ENCODE measurements at places on chromosomes 5 and 9.
A peak's percentile ranks its signal among the peaks of the same experiment; 100 is the strongest.

- no peak for DNase-seq
Measured at GRCh38 chr5:59786334-59786805, 107.2 kb downstream of the PDE4D start.

DNA sequence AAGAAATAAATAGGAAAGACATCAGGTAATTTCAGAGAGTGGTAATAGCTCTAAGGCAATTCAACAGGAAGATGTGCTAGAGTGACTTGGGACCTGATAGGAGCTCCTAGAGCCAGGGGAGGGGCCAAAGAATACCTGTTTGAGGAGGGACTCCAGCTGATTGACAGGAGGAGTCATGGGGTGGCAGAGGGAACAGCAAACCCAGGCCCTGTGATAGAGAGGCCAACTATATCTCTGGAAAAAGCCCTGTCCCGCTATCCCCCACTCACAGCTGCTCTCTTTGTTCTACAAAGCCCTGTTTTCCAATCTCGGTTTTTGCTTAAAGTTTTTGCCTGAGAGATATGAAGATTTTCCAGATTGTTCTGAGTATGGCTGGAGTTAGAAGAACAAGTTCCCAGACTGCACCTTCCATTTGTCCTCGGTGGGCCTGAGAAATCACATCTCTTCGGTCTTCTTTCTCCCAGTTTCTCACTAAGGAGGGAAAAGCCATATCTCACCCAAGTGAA lies 9.0 kb upstream of the NSD1 start:
- DNase-seq: no peak

- DNase-seq: no peak
Measured at GRCh38 chr5:36741128-36741527, 134.7 kb downstream of the SLC1A3 start.

GRCh38 chr5:107531308-107531707 lies 139.4 kb downstream of the EFNA5 start:
- DNase-seq: no peak

DNA sequence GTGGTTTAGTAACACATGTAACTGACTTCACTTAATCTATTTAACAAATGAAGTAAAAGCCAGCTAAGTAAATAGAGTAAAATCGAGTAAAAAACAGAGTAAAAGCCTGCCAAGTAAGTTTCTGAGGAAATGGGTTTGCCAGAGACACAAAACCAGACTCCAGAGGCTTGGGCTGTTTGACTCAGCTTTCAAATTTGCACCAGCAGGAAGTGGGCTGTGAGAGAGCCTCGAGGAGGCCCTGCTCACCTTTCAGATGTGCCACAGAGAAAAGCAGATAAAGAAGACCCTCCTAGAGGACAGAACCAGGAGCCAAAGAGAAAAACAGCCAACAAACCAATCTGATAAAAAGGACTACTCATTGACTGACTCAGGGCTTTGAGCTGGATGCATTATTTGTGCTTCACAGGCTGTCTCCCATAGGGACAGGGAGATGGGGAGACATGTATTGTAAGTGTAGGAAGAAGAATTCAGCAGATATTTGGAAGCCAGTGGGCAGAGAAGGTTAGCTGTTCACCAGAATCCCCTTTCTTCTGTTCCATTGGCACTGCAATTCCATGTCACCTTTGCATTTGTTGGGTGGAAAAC lies 14.4 kb upstream of the AMACR start:
- DNase-seq: no peak

- no peak for DNase-seq
Measured at GRCh38 chr5:143199161-143199560, 204.3 kb downstream of the NR3C1 start.

GRCh38 chr9:87725900-87726709 lies at the start of gene CTSL:
TSS of gene CTSL (plus strand) at chr9:87726119. CDS start at chr9:87727604, 1,485 bp downstream.
- peak; percentile 76 for DNase-seq

DNA sequence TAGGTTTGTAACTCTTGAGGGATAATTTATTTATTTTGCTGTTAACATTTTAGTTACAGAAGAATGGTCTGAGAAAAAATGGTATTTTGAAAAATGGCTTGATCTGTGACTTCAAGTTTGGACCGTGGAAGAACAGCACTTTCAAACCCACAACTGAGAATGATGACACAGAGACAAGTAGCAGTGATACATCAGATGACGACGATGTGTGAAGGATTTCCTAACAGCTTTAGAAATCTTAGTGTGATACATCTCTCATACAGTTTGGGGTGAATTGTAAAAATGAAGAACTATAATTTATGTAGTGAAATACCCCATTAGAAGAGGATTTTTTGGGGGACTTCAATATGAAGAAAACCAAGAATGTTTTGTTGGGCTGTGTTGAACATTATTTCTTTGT lies 88.7 kb downstream of the GPBP1 start:
- DNase-seq: no peak

GRCh38 chr5:145946112-145946861 lies 9.9 kb downstream of the SH3RF2 start:
- peak; percentile 77 for DNase-seq

DNA sequence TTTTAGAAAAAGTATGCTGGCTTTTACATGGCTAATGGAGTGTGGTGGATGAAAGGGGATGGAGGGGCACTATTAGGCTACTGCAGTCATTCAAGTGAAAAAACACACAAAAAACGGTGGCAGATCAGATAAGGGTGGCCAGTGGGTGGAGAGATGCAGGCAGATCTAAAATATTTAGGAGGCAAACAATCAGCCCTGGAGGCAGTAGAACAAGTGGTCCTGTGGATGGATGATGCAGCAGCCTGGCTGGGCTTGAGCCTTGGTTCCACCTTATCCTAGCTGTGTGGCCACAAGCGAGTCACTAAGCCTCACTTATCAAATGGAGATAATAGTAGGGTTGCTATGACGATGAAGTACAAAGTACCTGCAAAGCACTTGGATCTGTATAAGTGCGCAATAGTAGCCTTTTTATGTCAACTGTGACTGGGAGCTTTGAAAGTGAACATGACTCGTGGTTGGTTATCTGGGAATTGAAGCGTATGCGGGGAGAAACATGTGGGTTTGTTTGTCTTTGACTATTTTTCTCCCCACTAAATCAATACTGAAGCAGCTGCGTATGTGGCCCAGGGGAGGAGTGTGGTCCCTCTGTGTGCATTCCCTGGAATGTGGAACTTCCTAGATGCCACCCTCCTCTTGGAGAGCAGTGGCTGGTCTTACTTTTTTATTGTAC lies 20.2 kb downstream of the NSG2 start:
- DNase-seq: peak; percentile 73

- DNase-seq: no peak
Measured at GRCh38 chr5:159645179-159645846, 271.0 kb upstream of the ADRA1B start.

GRCh38 chr5:2750026-2750757 lies 1.3 kb downstream of the IRX2 start:
- no peak for DNase-seq

- DNase-seq: no peak
Measured at GRCh38 chr9:136172412-136173079, 32.4 kb downstream of the LHX3 start.

DNA sequence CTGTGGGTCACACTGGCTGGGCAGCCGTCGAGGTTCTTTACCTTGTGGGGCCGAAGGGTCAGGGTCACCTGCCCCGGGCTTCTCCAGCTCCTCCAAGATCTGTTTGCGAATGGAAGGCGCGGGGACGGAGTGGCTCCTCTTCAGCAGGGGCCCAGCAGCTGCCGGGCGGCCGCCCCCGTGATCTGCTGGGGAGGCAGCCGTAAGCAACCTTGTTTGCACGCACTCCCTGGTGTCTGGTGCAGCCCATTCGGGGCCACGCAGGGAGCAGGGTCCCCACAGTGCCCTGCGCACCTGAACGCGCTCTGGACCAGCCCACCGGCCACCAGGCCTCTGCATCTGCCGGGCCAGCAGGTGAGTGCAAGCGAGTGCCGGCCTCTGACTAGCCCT lies 34.9 kb downstream of the PNPLA7 start:
- no peak for DNase-seq

- no peak for DNase-seq
Measured at GRCh38 chr9:38352530-38353328, 39.8 kb upstream of the ALDH1B1 start.

- DNase-seq: no peak
Measured at GRCh38 chr5:146409054-146409671, 38.0 kb upstream of the TCERG1 start.

DNA sequence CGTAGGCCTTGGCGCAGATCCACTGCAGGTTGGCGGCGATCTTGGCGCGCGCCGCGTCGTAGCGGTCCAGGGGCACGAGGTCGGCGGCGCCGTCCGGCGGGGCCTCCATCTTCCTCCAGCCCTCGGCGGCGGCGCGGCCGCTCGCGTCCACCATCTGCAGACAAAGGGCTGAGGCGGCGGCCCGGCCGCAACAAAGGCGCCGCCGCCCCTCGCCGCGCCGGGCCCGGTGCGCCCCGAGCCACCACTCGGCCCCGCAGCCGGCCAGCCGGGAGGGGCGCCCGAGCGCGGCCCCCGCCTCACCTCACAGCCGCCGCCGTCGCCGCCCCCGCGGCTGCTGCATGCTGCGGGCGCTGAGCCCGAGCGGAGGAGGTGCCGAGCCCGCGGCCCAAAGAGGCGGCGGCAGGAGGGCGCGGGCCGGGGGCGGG lies 328 bp downstream of the CAMSAP1 start:
- no peak for DNase-seq

GRCh38 chr9:101528015-101528414 lies 5.6 kb upstream of the RNF20 start:
- no peak for DNase-seq

GRCh38 chr9:4547016-4547415 lies 56.7 kb downstream of the SLC1A1 start:
- DNase-seq: no peak

- no peak for DNase-seq
Measured at GRCh38 chr9:83466877-83467276, 71.3 kb downstream of the FRMD3 start.

GRCh38 chr5:134957920-134958608 lies 9.6 kb upstream of the CATSPER3 start:
- no peak for DNase-seq

- peak; percentile 48 for DNase-seq
Measured at GRCh38 chr5:91162534-91163381, 220.4 kb downstream of the ARRDC3 start.

DNA sequence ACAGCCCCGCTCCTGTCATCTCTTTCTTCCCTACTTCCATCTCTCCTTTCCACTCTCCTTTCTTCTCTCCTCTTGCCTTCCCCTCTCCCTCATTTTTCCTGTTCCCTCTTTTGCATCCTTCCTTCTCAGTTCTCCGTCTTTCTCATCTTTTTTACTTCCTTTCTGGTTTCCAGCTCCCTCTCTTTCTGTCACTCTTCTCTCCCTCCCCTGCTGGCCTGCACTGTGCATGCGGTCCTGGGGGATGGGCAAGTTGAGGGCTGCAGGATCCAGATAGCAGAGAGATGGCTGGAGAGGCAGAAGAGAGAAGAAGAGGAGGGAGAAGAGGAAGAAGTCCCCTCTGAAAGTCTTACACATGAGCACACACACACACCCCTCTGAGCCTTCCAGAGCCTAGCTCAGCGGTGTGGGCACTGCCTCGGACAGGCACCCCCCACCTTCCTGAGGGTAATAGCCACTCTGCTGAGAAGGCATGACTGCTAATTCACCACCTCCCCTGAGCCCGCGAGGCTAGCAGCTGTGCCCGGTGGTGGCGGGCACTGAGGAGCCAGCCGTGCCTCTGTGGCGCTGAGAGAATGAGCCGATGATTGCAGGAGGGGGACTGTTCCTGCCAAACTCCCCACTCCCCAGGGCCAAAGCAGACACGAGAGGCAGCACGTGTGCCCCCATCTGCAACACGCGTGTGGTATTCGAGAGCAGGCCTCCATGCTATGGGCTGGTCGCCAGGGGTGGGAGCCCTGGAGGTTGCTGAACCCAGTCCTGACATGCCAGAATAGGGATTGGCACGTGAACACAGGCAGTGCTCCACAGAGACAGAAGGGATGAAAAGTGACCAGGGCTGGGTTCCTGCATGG lies 3.7 kb upstream of the CAMK2A start:
- no peak for DNase-seq

GRCh38 chr9:15421532-15421931 lies 1.1 kb upstream of the SNAPC3 start:
- no peak for DNase-seq

- DNase-seq: no peak
Measured at GRCh38 chr5:1172670-1173404, 28.6 kb upstream of the SLC6A19 start.

DNA sequence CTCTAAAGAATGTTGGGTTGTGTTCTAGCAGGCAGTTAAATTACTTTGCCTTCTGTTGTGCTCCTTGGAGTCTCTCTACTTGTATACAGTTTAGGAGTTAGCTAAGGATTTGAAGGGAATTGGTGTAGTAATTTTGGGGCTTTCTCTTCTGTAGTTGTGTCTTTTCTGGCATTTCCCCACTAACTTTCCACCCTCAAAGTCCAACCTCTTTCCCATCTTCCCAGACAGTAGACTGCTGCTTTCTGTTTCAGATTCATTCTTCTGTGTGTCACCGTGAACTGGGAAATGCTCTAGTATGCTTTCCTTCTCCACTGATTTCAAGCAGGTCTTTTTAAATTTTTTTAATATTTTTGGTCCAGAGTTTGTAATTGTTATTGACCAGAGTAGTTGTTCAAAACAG lies 4.5 kb upstream of the ANGPTL2 start:
- no peak for DNase-seq

DNA sequence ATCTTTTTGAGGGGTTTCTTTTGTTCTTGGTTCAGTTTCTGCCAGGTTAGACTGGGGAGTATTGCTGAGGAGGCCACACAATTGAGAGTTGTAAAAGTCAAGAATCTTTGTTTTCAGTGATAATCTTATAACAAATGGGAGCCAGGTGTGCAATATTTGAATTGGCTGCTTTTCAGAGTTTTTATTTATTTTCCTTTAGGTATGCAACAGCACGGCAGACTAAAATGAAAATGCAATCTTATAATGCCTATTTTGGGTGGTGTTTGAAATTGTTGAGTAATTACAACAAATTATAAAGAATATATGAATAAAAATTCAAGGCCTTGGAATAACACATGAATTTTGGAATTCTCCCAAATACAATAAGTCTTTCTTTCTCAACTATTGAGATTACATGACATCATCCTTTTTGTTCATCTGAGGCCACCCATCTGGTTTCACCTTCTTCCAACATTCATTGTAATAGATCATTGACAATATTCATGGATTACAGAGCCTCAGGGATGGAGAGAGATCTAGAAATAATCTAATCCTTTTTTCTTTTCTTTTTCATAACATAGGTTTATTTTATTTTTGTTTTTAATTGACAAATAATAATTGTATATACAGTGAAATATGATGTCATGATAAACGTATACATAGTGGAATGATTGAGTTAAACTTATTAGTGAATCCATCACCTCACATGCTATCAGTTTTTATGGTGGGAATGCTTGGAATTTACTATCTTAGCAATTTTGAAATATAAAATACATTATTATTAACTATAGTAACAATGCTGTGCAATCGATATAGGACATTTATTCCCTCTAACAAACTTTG lies 1061.0 kb downstream of the NR2F1-AS1 start:
- no peak for DNase-seq

GRCh38 chr5:75611311-75612225 lies at the start of gene ANKDD1B:
TSS of gene ANKDD1B (plus strand) at chr5:75611453. CDS start at chr5:75611635, 182 bp downstream.
- no peak for DNase-seq

DNA sequence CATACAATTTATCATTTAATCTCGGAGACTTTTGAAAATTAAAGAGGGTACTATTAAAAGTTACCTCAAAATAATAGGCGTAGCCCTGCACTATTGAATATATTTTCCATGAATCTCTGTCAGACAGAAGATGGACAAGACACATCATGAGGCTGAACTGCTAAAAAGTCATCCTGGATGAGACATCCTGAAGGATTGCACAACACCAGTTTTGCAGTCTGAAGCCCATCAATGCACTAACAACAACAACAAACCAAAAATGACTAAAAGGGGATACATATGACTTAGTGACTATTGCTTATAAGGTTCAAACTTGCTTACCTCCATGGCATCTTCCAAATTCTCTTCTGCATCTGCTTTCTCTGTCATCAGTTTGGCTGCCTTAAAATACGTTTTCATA lies 15.7 kb downstream of the LMBRD2 start:
- no peak for DNase-seq

Measured in HepG2 (cell line).